Type B pancreatic cell (in vitro differentiated cells): ENCODE measurements at places on chromosomes 1 and 21. TPM values are rescaled to one million over a fixed set of nuclear protein-coding genes. Genes with fewer than 3 reads are reported as not detected.

DNA sequence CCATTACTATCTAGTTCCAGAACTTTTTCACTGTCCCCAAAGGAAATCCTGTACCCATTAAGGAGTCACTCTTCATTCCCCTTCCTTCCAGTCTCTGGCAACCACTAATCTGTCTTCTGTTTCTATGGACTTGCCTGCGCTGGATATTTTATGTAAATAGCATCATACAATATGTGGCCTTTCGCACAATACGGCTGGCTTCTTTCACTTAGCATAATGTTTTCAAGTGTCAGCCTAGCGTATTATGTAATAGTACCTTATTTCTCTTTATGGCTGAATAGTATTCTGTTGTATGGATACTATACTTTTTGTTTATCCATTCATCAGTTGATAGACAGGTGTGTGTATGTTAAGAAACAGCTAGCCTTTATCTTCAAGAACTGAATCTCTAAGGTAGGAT is 14.3 kb downstream of the ATF3 start:
- H3K27me3 ChIP-seq, result peaks cover 12% of the 10 kb centered on the region
- no peaks in the 10 kb centered on the region for H3K4me1 ChIP-seq
- H3K27ac ChIP-seq, result peak overlapping the region; percentile 45
- peaks cover 14% of the 10 kb centered on the region for H3K36me3 ChIP-seq
- no peak overlapping the region for H3K4me3 ChIP-seq

DNA sequence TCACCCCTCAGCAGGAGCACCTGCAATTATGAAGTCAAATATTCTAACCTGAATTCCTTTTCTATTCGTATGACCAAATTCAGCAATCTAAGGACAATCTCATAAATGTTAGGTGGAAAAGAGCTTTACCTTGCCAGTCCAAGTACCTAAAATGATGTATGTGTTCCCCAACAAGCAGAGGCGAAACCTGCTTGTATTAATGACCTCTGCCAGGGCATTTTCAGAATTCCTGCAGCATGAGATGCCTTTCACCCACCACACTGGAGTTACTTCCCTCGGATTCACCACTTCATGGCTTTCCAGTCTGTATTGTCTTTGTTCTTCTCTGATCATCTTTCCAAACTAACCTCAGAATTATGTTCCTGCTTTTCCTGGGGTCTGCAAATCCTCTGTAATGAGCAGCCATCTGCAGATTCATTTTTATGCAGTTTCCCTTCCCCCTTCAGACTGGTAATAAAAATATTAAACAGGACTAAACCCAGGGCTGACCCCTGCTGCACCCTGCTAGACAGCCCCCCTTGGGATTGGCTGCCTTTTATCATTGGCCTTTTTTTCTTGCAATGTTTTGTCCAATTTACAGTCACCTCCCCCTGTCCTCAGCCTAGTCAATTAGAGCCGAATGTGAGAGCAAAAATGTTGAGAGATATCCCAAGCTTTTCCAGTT is 26.6 kb upstream of the CASQ2 start:
- H3K27ac ChIP-seq, result no peak overlapping the region
- no peaks in the 10 kb centered on the region for H3K27me3 ChIP-seq

DNA sequence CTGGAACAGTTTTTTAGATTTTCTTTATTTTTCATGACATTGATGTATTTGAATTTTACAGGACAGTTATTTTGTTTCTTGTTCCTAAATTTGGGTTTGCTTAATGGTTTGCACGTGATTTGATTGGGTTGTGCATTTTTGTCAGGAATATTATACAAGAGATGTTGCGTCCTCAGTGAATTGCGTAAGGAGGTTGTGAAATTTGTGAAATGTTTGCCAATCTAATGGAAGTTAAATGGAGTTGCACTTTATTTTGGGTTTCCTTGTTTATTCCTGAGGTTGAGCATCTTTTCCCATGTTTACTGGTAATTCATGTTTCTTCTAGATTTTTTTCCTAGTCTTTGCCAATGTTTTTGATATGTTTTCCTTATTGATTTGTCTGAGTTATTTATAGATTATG is 19.9 kb downstream of the ZNF648 start:
- no peak for DNase-seq
- no peaks in the 10 kb centered on the region for H3K27me3 ChIP-seq
- no peaks in the 10 kb centered on the region for H3K36me3 ChIP-seq
- H3K4me1 ChIP-seq, result no peaks in the 10 kb centered on the region

GRCh38 chr1:28370239-28371009 is 884 bp downstream of the PHACTR4 start:
- H3K4me3 ChIP-seq, result peak overlapping the region; percentile 95
- H3K27me3 ChIP-seq, result no peaks in the 10 kb centered on the region
- H3K27ac ChIP-seq, result peak overlapping the region; percentile 78
- no peak for DNase-seq
- H3K4me1 ChIP-seq, result peaks cover 32% of the 10 kb centered on the region

DNA sequence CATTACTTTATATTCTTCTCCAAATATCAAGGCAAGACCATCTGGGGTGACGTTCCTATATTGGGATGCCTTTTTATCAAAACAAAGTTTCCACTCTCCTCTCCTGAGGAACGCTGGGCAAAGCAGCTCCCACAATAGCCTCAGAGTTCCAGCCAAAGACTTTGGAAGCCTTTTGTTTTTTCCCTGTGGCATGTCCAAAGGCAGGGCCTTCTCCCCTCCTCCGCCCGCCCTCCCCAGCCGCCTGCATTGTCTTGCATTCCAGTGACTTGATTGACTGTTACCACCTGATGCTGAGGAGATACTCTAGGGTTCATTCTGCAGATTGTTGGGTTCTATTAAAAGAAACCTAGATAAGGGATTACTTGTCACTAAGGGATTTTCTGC is 43.5 kb downstream of the PROX1 start:
- H3K27me3 ChIP-seq, result peaks cover 7% of the 10 kb centered on the region
- no peak overlapping the region for H3K4me3 ChIP-seq
- peaks cover 28% of the 10 kb centered on the region for H3K4me1 ChIP-seq
- DNase-seq, result no peak
- no peaks in the 10 kb centered on the region for H3K36me3 ChIP-seq
- H3K27ac ChIP-seq, result no peak overlapping the region

- peaks cover 10% of the 10 kb centered on the region for H3K27me3 ChIP-seq
- DNase-seq, result no peak
- H3K4me1 ChIP-seq, result no peaks in the 10 kb centered on the region
- no peak overlapping the region for H3K4me3 ChIP-seq
- no peaks in the 10 kb centered on the region for H3K36me3 ChIP-seq
These were observed 132.8 kb downstream of the SNX7 start for GRCh38 chr1:98794196-98794886.

DNA sequence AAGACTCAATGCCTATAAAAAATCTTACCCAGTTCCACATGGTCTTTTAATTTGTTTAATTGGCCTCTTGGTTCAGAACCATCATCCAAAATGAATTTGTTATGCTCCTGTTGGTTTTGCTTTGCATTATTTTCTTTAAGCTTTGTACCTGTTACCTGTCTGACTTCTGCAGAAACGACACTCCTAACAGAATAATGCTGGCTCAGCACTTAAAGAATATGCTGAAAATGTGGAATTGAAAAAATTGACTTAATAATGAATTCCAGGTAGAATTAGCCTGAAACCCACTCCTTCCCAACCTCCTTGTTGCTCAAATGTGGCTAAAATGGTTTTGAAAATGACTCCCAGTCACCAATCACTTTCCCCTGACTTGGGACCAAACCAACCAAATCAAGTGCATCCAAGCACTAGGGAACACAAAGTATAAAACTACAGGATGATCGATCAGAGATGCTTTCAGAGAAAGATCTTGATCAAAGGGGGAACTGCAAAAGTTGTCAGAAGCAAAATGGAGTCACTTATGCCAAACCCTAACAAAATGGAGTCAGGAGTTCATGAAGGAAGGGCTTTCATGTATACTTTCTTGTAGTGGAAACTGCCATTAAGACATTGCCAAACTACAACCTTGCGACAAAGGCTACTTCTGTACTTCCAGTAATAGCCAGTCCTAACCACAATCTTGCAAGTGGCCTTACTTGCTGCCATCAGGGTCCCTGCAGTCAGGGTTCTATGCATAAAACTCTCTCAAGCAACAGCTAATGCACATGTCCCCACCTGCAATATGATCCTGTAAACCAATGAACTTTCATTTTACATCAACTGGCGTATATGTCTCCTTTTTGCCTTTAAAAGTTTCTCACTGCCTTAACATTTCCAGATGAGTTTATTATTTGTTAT is 5.4 kb downstream of the GBP7 start:
- no peaks in the 10 kb centered on the region for H3K27me3 ChIP-seq
- H3K36me3 ChIP-seq, result no peaks in the 10 kb centered on the region
- H3K4me3 ChIP-seq, result no peak overlapping the region
- H3K4me1 ChIP-seq, result no peaks in the 10 kb centered on the region
- H3K27ac ChIP-seq, result no peak overlapping the region

GRCh38 chr1:910881-911721 is 12.6 kb upstream of the SAMD11 start:
- H3K27ac ChIP-seq, result peak overlapping the region; percentile 84
- H3K4me1 ChIP-seq, result peaks cover 17% of the 10 kb centered on the region
- H3K27me3 ChIP-seq, result peaks cover 31% of the 10 kb centered on the region

DNA sequence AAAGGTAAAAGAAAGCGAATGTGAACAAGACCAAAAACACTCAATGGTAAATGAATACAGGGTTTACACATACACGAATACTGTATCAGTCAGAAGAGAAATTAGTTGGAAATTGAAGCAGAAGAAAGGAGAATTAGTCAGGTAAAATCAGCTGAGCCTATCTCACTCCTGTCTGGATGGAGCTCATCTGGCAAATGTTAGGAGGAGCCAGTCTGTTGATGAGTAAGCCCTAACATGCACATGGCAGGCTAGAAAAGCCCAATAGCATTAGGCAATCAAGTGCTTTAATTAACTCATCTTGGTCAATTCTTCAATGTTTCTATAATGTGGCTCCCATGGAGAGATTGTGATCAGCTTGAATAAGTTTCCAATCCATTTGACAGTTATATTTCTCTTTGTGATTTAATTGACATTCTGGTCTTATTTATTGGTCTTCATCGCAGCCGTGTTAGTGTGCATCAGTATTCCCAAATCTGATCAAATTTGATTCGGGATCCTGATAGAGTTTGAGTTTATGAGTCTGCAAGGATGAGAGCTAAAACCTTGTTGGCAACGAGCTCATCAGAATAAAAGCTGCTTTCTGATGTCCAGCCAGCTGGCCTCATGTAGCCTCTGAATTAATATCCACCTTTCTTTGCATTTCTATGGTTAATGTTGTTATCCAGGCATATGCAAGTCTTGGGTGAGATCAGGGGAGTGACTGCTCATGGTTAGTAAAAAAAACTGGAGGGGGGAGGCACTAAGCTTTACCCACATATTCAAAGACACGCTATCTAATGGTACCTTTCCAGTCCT is 22.1 kb upstream of the KCNA10 start:
- H3K27me3 ChIP-seq, result peaks cover 34% of the 10 kb centered on the region
- H3K27ac ChIP-seq, result no peak overlapping the region
- no peaks in the 10 kb centered on the region for H3K36me3 ChIP-seq
- no peaks in the 10 kb centered on the region for H3K4me1 ChIP-seq
- H3K4me3 ChIP-seq, result no peak overlapping the region

RHD gene
- total RNA-seq, result not detected in 2 replicates

GPR37L1 gene
- 0.12 and 0.24 TPM in 2 replicates for total RNA-seq
